Stimulated activated CD8-positive, alpha-beta memory T cell treated with anti-CD3 and anti-CD28 coated beads, Interleukin-2, amount 100 ng/mL, for 1 hour (primary cell): ENCODE measurements at places on chromosomes 7 and 10.
A peak's percentile ranks its signal among the peaks of the same experiment; 100 is the strongest.

DNA sequence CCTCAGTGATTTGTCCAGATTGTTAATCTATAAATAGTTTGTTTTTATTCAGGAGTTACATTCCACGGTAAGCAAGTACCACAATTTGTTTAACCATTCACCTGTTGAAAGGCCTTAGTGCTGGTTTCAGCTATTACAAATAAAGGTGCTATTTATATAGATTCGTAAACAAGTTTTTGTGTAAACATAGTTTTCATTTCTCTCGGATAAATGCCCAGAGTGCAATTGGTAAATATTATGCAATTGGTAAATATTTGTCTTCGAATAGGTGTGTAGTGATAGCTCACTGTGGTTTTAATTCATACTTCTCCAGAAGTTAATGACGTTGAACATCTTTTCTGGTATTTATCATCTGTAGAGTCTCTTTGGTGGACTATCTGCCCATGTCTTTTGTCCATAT is 76.4 kb upstream of the RSU1 start:
- no peak for DNase-seq

DNA sequence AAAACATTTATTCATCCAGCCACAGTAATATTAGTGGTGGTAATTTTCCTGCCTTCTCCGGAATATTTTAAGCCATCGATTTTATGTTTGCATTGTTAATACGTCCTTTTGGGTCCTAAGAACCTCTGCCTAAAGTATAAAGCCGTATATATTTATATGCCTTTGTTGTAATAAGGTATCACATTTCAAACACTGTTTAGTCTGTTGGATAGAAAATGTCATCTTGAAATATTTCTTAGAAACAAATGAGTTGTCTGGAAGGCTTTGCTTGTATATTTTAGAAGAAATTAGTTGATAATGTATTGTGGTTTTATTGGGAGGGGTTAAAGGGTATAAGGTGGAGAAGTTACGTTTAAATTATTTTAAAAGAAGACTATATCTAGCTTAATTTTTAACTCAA is 11.1 kb downstream of the PRPF18 start:
- DNase-seq, result no peak

DNA sequence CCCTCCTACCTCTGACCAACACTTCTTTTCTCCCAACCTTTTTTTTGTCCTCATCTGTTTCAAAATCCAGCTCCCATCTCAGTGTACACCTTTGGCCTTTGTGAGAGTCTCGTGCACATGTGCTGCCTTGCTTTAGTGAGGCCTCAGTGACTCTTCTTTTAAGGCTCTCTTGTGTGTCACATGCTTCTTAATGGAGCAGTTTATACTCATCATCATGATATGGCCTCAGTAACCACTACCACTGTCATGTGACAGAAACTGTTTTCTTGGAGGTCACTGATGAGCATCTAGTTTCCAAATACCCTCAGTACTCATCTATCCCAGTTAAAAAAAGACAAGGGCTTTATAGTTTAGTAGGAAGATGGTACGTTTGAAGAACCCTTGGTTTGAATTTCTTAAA is 8.1 kb upstream of the ARHGAP22 start:
- no peak for DNase-seq

- no peak for DNase-seq
Measured at GRCh38 chr10:52004342-52004949, 305.1 kb upstream of the CSTF2T start.

DNA sequence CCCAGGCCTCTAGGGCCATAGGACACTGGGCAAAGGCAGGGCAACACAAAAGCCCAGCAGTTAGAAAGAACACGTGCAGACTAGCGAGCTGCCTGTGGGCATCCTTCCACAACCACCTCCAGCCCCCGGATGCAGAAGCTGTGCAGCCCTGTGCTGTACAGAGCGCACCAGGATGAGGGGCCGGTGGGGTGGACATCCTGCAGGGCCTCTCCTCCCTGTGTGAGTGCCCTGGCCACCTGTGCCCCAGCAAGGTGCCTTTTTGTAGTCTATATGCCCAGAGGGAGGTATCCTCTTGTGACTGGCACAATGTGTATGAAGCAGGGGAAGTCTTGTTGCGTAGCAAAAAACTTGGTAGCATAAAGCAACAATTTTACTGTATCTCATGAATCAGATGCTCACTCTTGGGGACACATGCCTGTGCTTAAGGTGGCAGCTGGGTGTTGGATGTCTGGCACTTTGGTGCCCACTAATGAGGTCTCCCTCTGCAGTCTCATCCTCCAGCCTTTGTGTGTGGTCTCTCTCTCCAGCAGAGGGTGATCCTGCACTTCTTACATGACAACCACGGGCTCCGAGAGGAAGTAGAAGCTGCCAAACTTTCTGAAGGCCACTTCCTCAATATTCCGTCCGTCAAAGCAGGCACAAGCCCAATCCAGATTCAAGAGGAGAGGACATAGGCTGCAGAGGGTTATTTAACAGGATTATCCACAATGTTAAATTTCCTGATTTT is 8.7 kb downstream of the NCAPG2 start:
- no peak for DNase-seq

DNA sequence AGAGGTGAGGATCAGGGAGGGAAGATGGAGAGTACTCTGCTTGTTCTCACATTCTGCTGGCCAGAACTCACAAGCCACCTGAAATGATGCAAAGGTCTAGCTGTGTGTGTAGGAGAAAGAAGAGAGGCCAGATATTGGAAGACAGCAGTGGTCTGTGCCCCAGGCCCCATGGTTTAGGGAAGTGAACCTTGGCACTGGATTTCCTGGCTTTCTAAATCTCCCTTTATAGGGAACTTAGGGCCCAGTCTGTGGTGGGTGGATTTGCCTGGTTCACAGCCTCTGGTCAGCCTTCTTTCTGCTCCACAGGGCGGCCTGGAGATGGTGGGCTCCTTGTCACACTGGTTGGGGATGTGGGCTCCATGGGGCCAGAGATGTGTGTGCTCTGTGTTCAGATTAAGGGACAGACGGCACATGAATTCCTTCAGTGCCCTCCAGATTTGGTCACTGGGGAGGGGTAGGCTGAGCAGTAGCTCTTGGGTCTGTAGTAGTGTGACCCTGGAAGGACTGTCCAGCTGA is 9.5 kb upstream of the SH2D4B start:
- DNase-seq, result no peak

DNA sequence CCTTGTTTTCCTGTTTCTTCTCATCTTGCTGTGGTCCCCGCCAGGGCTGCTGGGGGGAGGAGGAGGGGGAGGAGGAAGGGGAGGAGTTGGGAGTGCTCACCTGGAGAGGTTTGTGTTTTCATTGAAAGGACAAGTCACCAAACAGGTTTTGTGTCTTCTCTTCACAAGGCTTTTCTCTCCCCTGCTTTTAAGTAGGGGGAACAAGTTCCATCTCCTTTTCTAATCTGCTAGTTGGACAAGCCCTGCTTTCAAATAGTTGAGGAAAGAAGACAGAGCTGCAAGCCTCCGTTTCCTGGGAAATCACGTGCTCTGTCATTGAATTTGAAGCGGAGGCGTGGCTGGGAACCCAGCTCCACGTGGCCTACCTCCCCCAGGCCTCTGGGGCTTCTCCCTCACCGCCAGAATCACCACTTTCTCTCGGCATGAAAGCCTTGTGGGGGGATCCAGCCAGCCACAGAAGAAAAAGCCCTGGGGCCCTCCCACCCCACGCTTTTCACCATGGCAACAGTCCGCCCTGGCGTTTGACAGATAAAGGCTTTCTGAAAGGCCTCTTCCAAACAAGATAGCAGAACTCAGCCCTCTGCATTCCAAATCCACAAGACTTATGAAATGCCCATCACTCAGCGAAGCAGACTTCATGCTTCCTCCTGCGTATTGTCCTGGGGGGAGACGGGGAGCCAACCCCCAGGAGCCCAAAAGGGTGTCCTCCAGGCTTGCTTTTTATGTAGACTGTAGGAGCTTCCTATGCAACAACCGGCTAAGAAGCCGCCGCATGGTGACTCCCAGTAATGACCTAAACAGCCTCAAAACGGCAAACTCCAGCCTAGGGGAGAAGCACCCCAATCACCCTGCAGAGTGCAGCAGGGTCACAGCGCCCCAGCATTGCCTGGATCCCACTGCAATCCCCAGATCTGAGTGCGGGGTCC is 51.7 kb downstream of the PROSER2 start:
- peak; percentile 7 for DNase-seq

GRCh38 chr7:48263311-48263650 is 92.0 kb downstream of the ABCA13 start:
- DNase-seq, result no peak

- no peak for DNase-seq
Measured at GRCh38 chr7:25173184-25173583, 48.1 kb upstream of the CYCS start.

- no peak for DNase-seq
Measured at GRCh38 chr7:24899905-24900304, 80.1 kb downstream of the OSBPL3 start.

- DNase-seq, result no peak
Measured at GRCh38 chr7:29457141-29457561, 106.5 kb upstream of the PRR15 start.

DNA sequence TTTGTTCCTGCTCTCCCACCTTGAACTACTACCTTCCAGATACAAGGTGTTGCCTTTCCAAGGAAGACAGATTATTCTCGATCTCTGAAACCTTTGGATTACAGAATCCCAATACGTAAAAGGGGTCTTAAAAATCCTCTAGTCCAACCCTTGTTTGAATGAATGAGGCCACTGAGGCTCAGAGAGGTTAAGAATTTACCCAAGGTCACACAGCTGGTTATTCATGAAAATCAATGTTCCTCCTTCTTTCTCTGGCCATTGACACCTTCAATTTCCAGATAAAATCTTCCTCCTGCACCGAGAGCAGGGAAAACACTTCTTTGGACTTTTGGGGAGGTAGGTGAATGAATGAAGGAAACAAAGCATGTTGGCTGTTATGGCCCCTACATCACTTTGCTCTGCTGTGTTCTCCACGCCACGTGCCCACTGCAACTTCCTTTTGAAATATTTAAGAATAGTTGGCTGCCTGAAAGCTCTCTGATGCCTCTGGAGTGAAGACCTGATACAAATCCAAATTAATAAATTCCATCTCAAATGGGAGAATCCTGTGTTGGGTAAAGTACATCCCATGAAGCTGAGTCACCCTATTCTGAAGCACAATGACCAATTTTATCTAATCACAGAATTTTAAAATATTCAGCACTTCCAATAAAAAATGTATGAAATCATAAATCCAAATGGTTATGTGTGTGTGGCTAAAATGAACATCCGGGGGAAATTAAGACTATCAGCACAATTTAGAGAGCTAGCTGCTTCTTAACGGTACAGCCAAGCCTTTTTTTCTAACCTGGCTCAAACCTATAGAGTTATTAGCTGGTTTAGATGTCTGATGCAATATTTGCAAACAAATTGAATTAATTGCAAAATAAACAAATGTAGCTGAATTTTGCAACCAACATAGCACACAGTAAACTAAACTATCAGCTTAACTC is 7.3 kb downstream of the SVIL start:
- no peak for DNase-seq

GRCh38 chr7:90618876-90619275 is 22.8 kb downstream of the CDK14 start:
- no peak for DNase-seq

GRCh38 chr7:72435366-72435765 is 23.2 kb upstream of the CALN1 start:
- no peak for DNase-seq

- DNase-seq, result no peak
Measured at GRCh38 chr10:28367929-28368484, 65.1 kb upstream of the MPP7 start.

DNA sequence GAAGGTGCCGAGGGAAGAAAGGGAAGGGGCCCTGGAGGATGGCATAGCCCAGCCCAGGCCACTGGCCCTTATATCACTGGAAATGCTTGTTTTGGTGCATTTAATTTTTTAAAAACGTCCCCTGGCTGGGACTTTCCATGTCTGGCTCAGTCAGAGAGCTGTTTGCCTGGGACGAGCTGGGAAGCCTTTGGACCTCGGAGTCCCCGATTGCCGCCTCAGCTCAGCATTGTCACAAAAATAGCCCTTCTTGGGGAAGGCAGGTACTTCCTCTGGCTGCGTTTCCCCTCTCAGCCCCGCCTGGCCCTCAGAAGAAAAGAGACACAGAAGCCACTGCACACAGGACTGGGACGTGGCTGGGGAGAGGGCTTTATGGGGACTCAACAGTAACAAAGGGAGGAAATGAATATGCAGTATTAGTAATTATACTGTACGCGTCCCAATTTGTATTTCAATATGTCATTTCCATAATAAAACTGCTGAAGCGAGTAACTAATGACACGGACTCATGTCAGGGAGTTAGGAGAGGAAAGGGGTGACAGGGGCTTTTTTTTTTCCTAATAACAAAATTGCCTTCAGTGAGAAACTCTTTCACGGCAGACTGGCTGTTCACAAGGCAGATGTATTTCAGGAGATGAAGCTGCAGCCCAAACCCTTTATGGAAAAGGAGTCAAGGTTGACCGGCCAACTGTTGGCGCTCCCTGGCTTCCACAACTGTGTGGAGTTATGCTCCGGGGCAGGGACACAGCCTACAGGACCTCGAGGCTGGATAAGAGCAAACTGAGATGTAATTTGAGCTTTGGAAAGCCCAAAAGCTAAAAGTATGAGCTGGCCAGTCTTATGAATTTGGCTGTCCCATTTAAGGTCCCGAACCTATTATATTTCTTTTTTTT is 31.0 kb upstream of the MXI1 start:
- no peak for DNase-seq

- no peak for DNase-seq
Measured at GRCh38 chr10:34906067-34906965, 91.2 kb upstream of the PARD3 start.

DNA sequence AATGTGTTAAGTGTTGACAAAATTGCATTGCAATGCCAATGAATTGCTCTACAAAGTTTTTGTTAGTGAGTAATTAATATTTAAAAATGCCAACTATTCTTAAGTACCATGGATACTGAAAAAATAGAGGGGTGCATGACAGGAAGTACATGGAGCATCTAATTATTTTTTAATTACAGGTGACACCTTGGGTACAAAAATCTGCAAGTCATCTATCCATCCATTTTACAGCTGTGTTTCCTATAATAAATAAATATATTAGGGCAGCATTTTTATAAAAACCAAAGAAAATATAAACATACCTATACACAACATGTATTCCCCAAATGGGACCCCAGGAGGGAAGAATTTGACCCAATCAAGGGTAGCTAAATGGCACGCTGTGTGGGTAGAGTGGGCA is 304.6 kb downstream of the XPNPEP1 start:
- DNase-seq, result no peak

DNA sequence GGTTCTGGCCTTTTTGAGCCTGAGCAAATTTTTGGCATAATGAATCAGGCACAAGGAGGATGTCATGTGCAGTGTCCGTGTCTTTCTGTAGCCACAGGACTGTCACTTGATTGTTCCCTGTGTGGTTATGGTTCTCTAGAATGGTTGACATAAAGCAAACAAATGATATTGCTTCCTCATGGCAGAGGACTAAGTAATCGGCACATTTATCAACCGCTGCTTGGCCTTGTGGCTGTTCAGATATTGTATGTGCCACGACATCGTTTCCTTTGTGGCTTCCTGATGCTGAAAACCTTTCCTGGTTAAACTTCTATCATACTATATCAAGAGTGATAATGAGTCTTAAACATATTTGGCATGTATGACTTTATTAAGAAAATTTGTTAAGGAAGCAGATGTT is 598.8 kb downstream of the SUGCT start:
- DNase-seq, result no peak
